Aorta (tissue), 5 donors: ENCODE measurements at places on chromosomes 11 and 22. TPM values are rescaled to one million over a fixed set of nuclear protein-coding genes. Genes with fewer than 3 reads are reported as not detected.

- no peak overlapping the region for H3K27ac ChIP-seq
- H3K27me3 ChIP-seq = no peaks in the 10 kb centered on the region
- no peaks in the 10 kb centered on the region for H3K36me3 ChIP-seq
- H3K4me3 ChIP-seq = no peak overlapping the region
- H3K4me1 ChIP-seq = no peaks in the 10 kb centered on the region
Measured at GRCh38 chr22:29391546-29391945, 3.2 kb upstream of the AP1B1 start.

DNA sequence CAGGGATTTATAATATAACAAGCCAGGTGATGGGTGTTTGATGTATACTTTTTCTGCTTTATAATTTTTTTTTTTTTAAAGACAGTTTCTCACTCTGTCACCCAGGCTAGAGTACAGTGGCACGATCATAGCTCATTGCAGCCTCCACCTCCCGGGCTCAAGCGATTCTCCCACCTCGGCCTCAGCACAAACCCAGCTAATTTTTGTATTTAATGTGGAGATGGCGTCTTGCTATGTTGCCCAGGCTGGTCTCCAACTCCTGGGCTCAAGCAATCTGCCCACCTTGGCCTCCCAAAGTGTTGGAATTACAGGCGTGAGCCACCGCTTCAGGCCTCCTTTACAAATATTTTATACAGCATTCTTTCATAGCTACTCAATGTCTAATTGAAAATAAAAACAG, 48.6 kb downstream of the MORC2 start:
- H3K36me3 ChIP-seq = no peaks in the 10 kb centered on the region
- no peak for DNase-seq
- no peak overlapping the region for H3K27ac ChIP-seq
- no peaks in the 10 kb centered on the region for H3K27me3 ChIP-seq

- H3K4me1 ChIP-seq = no peaks in the 10 kb centered on the region
- no peak overlapping the region for H3K4me3 ChIP-seq
- H3K27ac ChIP-seq = no peak overlapping the region
- H3K36me3 ChIP-seq = no peaks in the 10 kb centered on the region
- H3K27me3 ChIP-seq = no peaks in the 10 kb centered on the region
Measured at GRCh38 chr22:47599753-47600152, 837.3 kb downstream of the TBC1D22A start.

- no peaks in the 10 kb centered on the region for H3K27me3 ChIP-seq
- DNase-seq = no peak
- no peaks in the 10 kb centered on the region for H3K4me1 ChIP-seq
- no peak within 1 kb of the TSS for H3K27ac ChIP-seq
Measured at GRCh38 chr22:36816636-36817524, at the start of gene PVALB. Gene PVALB (minus strand): TSS chr22:36817035. CDS start chr22:36817005, 30 bp downstream.

The SMC1B gene
- not detected for polyA plus RNA-seq

The OR9G1 gene
- polyA plus RNA-seq = not detected

The SLC15A3 gene
- polyA plus RNA-seq = 21.2 TPM

The SLC22A8 gene
- not detected for polyA plus RNA-seq

The SLC22A9 gene
- not detected for polyA plus RNA-seq

GRCh38 chr11:66470015-66470414, 3.3 kb downstream of the PELI3 start:
- no peak overlapping the region for H3K27ac ChIP-seq
- H3K27me3 ChIP-seq = no peaks in the 10 kb centered on the region
- H3K4me1 ChIP-seq = no peaks in the 10 kb centered on the region
- no peaks in the 10 kb centered on the region for H3K36me3 ChIP-seq

DNA sequence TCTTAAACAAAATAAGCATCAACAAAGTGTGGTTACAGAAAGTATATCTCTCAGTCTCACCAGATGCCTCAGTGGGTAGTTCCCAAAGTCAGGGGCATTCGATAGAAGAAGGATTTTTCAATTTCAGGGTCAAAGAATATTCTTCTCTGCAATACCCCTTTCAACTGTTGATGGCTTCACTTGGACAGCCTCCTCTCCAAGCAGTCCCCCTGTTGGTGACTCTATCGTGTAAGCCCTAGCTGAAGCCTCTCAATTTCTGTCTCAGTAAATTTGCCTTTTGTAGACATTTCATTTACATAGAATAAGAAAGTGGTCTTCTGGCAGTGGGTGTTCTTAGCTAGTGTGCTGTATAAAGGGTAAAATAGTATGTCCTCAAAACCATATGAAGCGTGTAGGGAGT, 11.3 kb upstream of the CCDC83 start:
- H3K27me3 ChIP-seq = no peaks in the 10 kb centered on the region
- no peak for DNase-seq
- no peak overlapping the region for H3K27ac ChIP-seq

- no peak overlapping the region for H3K27ac ChIP-seq
- H3K4me1 ChIP-seq = no peaks in the 10 kb centered on the region
- H3K4me3 ChIP-seq = no peak overlapping the region
- no peaks in the 10 kb centered on the region for H3K36me3 ChIP-seq
- no peaks in the 10 kb centered on the region for H3K27me3 ChIP-seq
Measured at GRCh38 chr11:94030059-94030458, 8.9 kb downstream of the HEPHL1 start.

GRCh38 chr11:74037309-74037708, 28.4 kb upstream of the UCP3 start:
- H3K36me3 ChIP-seq = peaks cover 18% of the 10 kb centered on the region
- H3K4me1 ChIP-seq = no peaks in the 10 kb centered on the region
- no peaks in the 10 kb centered on the region for H3K27me3 ChIP-seq
- H3K4me3 ChIP-seq = no peak overlapping the region
- H3K27ac ChIP-seq = no peak overlapping the region

GRCh38 chr11:2382936-2383851, 6.1 kb downstream of the CD81 start:
- no peak overlapping the region for H3K4me3 ChIP-seq
- H3K4me1 ChIP-seq = no peaks in the 10 kb centered on the region
- peak; percentile 84 for DNase-seq
- H3K27ac ChIP-seq = peak overlapping the region; percentile 62
- no peaks in the 10 kb centered on the region for H3K36me3 ChIP-seq

GRCh38 chr22:46686221-46687047, 51.6 kb downstream of the CERK start:
- peaks cover 8% of the 10 kb centered on the region for H3K36me3 ChIP-seq
- H3K27me3 ChIP-seq = no peaks in the 10 kb centered on the region
- H3K27ac ChIP-seq = no peak overlapping the region
- H3K4me1 ChIP-seq = no peaks in the 10 kb centered on the region

- H3K27ac ChIP-seq = no peak overlapping the region
- no peaks in the 10 kb centered on the region for H3K36me3 ChIP-seq
- peak; percentile 70 for DNase-seq
Measured at GRCh38 chr11:73287400-73288101, 15.4 kb downstream of the P2RY6 start.

DNA sequence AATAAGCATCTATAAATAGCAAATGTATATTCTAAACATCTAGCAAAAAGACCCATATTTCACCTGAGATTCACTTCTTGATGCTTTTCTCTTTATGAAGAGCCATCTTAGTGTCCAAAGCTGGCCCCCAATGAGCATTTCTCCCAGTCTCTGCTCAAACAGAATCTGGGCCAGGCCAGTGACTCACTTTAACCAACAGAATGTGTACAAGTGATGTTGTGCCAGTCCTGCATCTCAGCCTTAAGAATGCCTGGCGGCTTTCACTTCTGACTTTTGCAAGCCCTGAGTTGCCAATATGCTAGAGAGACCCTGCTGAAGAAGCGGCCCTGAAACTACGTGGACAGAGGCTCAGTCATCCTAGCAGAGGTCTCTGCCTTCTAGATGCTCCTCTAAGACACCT, 6.9 kb upstream of the COPB1 start:
- no peak overlapping the region for H3K27ac ChIP-seq
- no peak for DNase-seq
- H3K27me3 ChIP-seq = no peaks in the 10 kb centered on the region
- H3K4me3 ChIP-seq = no peak overlapping the region
- H3K4me1 ChIP-seq = no peaks in the 10 kb centered on the region

DNA sequence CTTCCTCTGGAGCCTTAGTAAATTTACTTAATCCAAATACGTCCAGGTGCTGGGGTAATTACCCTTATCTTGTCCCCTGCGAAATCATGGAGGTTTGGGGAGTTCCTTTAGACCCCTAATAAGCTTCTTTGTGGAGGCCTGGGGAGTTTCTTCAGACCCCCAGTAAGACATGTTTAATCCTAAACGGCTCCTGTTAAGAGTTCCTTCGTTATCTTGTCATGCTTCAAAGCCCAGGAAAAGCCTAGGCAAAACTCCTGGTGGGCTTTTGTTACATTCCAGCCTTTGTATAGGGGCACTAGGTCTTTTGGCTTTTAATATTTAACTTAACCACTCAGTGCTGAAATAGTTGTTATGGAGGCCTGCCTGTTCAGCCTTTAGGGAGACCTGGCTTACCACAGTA, 18.1 kb upstream of the PAMR1 start:
- H3K27ac ChIP-seq = no peak overlapping the region
- no peak overlapping the region for H3K4me3 ChIP-seq
- peaks cover 3% of the 10 kb centered on the region for H3K4me1 ChIP-seq
- no peaks in the 10 kb centered on the region for H3K36me3 ChIP-seq
- DNase-seq = no peak

DNA sequence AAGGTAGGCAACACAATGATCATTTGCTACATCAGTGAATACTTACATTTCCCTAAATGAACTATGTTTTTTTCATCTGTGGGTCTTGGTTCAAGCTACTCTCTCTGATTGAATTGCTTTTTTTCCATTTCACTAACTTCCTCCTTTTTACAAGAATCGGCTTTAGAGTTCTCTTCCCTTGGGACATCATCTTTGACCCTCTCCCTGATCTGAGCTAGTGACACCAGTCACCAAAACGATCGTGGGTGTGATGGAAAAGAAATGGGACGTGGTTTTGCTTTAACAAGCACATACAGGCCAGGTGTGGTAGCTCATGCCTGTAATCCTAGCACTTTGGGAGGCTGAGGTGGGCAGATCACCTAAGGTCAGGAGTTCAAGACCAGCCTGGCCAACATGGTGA, 129.9 kb downstream of the WT1 start:
- H3K27ac ChIP-seq = no peak overlapping the region
- H3K27me3 ChIP-seq = no peaks in the 10 kb centered on the region
- no peak overlapping the region for H3K4me3 ChIP-seq
- no peaks in the 10 kb centered on the region for H3K36me3 ChIP-seq

DNA sequence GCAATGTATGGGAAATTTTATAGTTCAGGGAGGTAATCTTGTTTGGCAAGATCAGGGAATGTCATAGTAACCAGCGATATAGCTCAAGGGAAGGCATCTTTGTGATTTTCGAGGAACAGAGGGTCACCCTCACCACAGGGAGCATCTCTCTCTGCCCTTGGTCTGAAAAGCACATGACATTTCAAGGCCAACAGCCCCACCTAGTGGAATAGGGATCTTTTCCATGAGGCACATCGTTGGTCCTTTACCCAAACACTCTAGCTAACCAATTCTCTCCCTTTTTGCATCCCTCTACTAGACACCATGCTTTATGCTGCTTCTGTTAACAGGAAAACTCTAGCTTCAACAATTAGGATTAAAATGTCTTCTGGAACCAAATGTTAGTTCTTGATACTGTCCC, 179.0 kb downstream of the GRM5 start:
- H3K27ac ChIP-seq = no peak overlapping the region
- no peak overlapping the region for H3K4me3 ChIP-seq
- H3K4me1 ChIP-seq = no peaks in the 10 kb centered on the region
- H3K27me3 ChIP-seq = no peaks in the 10 kb centered on the region

DNA sequence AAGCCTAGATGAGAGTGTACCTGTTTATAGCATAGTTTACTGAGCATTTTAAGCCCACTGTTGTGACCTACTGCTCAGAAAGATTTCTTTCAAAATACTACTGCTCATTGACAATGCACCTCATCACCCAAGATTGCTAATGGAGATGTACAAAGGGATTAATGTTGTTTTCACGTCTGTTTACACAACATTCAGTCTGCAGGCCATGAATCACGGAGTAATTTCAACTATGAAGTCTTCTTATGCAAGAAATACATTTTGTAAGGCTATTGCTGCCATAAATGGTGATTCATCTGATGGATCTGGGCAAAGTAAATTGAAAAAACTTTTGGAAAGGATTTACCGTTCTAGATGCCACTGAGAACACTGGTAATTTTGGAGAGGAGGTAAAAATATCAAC, 112.9 kb downstream of the KIF18A start:
- H3K27ac ChIP-seq = no peak overlapping the region
- H3K36me3 ChIP-seq = no peaks in the 10 kb centered on the region
- no peak for DNase-seq
- H3K4me3 ChIP-seq = no peak overlapping the region
- H3K27me3 ChIP-seq = no peaks in the 10 kb centered on the region
- no peaks in the 10 kb centered on the region for H3K4me1 ChIP-seq

GRCh38 chr11:86957976-86958646, 2.9 kb upstream of the FZD4 start:
- DNase-seq = no peak
- no peaks in the 10 kb centered on the region for H3K36me3 ChIP-seq
- no peak overlapping the region for H3K27ac ChIP-seq
- no peak overlapping the region for H3K4me3 ChIP-seq

GRCh38 chr11:94623120-94623735, 56.1 kb downstream of the PIWIL4 start:
- H3K27ac ChIP-seq = no peak overlapping the region
- no peaks in the 10 kb centered on the region for H3K27me3 ChIP-seq
- no peak overlapping the region for H3K4me3 ChIP-seq
- H3K36me3 ChIP-seq = peaks cover 3% of the 10 kb centered on the region

- H3K36me3 ChIP-seq = no peaks in the 10 kb centered on the region
- H3K4me3 ChIP-seq = no peak overlapping the region
- no peak overlapping the region for H3K27ac ChIP-seq
- no peak for DNase-seq
- no peaks in the 10 kb centered on the region for H3K4me1 ChIP-seq
Measured at GRCh38 chr11:61037441-61038093, 64.7 kb upstream of the CD5 start.

DNA sequence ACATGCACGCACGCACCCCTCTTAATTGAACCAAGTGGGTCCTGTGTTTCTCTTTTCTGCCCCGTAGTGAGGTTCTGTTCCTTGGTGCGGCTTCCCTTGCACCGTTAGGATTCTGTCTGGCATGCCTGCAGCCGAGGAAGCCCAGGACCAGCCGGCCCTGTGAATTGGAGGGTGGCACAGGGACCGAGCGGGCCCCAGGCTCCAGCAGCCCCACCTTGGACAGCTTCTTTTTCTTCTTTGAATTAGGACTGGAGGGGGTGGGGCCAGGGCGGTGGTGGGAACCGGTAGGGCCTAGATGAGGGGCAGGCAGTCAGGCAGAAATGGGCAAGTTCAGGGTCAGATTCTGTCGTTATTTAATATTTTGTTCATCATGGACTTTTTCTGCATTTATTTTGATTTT, 94.7 kb downstream of the MPPED1 start:
- no peaks in the 10 kb centered on the region for H3K36me3 ChIP-seq
- DNase-seq = peak; percentile 46
- H3K4me3 ChIP-seq = no peak overlapping the region
- H3K27ac ChIP-seq = no peak overlapping the region
- no peaks in the 10 kb centered on the region for H3K4me1 ChIP-seq

- no peaks in the 10 kb centered on the region for H3K36me3 ChIP-seq
- no peak overlapping the region for H3K4me3 ChIP-seq
- no peak overlapping the region for H3K27ac ChIP-seq
- no peaks in the 10 kb centered on the region for H3K4me1 ChIP-seq
- no peaks in the 10 kb centered on the region for H3K27me3 ChIP-seq
Measured at GRCh38 chr11:86241956-86242535, 2.5 kb upstream of the EED start.
